Activated naive CD4-positive, alpha-beta T cell treated with anti-CD3 and anti-CD28 coated beads for 36 hours (primary cell): ENCODE measurements at places on chromosomes 2 and 18.

- no peaks in the 10 kb centered on the region for H3K36me3 ChIP-seq
- H3K4me3 ChIP-seq, result no peak overlapping the region
- H3K4me1 ChIP-seq, result peaks cover 68% of the 10 kb centered on the region
- no peaks in the 10 kb centered on the region for H3K27me3 ChIP-seq
- peak overlapping the region; percentile 83 for H3K27ac ChIP-seq
These were observed 98.0 kb downstream of the TRABD2A start for GRCh38 chr2:84782717-84783442.

- peak overlapping the region; percentile 34 for H3K4me3 ChIP-seq
- peaks cover 74% of the 10 kb centered on the region for H3K4me1 ChIP-seq
- peak overlapping the region; percentile 90 for H3K27ac ChIP-seq
- DNase-seq, result peak; percentile 90
- no peaks in the 10 kb centered on the region for H3K36me3 ChIP-seq
- no peaks in the 10 kb centered on the region for H3K27me3 ChIP-seq
These were observed 109.7 kb downstream of the B3GNT2 start for GRCh38 chr2:62305421-62306176.

- DNase-seq, result no peak
- no peaks in the 10 kb centered on the region for H3K27me3 ChIP-seq
- no peaks in the 10 kb centered on the region for H3K36me3 ChIP-seq
- H3K4me1 ChIP-seq, result peaks cover 16% of the 10 kb centered on the region
- no peak overlapping the region for H3K4me3 ChIP-seq
- H3K27ac ChIP-seq, result no peak overlapping the region
These were observed 11.4 kb downstream of the IL1F10 start for GRCh38 chr2:113079131-113079530.

GRCh38 chr18:32909798-32910561 lies 137.2 kb upstream of the KLHL14 start:
- no peak for DNase-seq
- no peak overlapping the region for H3K4me3 ChIP-seq
- H3K4me1 ChIP-seq, result no peaks in the 10 kb centered on the region
- peaks cover 2% of the 10 kb centered on the region for H3K27me3 ChIP-seq

DNA sequence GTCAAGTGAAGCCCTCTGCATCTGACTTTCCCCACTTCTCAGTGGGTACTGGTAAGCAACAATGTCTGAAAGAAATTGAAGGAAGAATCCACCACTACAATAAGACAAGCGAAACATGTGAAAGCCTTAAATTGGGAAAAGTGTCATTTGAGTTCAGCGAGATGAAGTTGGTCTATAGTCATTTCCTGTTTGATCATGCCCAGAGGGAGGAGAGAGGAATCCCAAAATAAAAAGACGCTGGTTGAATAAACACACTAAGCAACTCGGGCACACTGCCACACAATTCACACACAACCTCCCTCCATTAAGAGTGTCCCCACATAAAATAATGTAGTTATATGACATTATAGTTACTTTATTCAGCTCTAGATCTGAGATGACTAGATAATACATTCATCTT lies 166.1 kb downstream of the CBLN2 start:
- H3K36me3 ChIP-seq, result no peaks in the 10 kb centered on the region
- no peaks in the 10 kb centered on the region for H3K4me1 ChIP-seq
- no peaks in the 10 kb centered on the region for H3K27me3 ChIP-seq
- H3K27ac ChIP-seq, result no peak overlapping the region

- no peak overlapping the region for H3K27ac ChIP-seq
- DNase-seq, result no peak
- peaks cover 8% of the 10 kb centered on the region for H3K36me3 ChIP-seq
- no peak overlapping the region for H3K4me3 ChIP-seq
- peaks cover 11% of the 10 kb centered on the region for H3K4me1 ChIP-seq
These were observed 29.8 kb downstream of the ADD2 start for GRCh38 chr2:70738159-70738558.

DNA sequence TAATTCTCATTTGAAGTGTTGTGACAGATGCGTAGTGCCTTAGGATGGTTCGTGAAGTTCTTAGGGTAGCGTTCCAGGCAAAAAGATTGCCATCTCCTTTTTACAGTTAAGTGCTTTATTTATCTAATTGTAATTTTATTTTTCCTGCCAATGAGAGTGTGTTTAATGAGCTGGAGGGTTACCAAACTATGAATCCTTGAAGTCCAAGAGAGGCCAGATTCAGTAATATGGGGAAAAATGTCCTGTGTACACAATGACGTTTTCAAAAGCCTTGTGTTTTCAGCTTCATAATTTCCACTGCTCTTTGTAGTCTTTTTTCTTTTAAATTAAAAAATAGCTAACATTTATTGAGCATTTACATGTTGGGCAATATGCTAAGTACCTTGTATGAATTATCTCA lies 23.8 kb downstream of the ACYP2 start:
- DNase-seq, result no peak
- H3K4me1 ChIP-seq, result no peaks in the 10 kb centered on the region
- H3K36me3 ChIP-seq, result peaks cover 3% of the 10 kb centered on the region
- H3K27ac ChIP-seq, result no peak overlapping the region
- H3K4me3 ChIP-seq, result no peak overlapping the region

GRCh38 chr2:120700659-120701058 lies 35.0 kb upstream of the GLI2 start:
- H3K4me3 ChIP-seq, result no peak overlapping the region
- no peaks in the 10 kb centered on the region for H3K36me3 ChIP-seq
- DNase-seq, result no peak
- H3K27ac ChIP-seq, result no peak overlapping the region
- peaks cover 2% of the 10 kb centered on the region for H3K4me1 ChIP-seq
- H3K27me3 ChIP-seq, result peaks cover 18% of the 10 kb centered on the region

GRCh38 chr2:121295911-121296650 lies 11.1 kb upstream of the TFCP2L1 start:
- H3K36me3 ChIP-seq, result no peaks in the 10 kb centered on the region
- H3K27ac ChIP-seq, result no peak overlapping the region
- H3K27me3 ChIP-seq, result peaks cover 7% of the 10 kb centered on the region
- H3K4me3 ChIP-seq, result no peak overlapping the region
- H3K4me1 ChIP-seq, result no peaks in the 10 kb centered on the region

DNA sequence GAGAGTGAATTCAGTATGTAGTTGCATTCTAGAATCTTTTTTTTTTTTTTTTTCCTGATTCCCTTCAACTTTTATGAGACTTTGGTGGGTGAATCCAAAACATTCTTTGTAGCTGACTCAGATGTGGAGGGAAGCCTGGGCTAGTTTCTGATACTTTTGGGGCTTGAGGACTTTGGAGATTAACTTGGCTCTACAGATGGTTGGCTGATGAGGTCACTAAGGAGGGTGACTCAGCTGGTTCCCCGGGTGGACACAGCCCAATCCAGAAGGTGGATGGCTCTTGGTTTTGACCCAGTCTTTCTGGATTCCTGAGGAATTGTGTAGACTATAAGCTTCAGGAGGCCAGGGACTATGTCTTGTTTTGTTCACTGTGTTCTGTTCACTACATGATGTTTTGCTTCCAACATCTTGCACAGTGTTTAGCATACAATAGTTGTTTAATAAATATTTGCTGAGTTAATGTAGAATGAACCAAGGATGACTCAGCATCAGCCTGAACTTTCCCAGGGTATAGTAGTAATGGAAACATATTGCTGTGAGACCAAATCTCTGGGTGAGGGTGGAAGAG lies 30.5 kb downstream of the LAMA3 start:
- H3K27ac ChIP-seq, result no peak overlapping the region
- no peaks in the 10 kb centered on the region for H3K36me3 ChIP-seq
- no peak for DNase-seq
- no peaks in the 10 kb centered on the region for H3K4me1 ChIP-seq
- H3K4me3 ChIP-seq, result no peak overlapping the region

GRCh38 chr18:58135701-58136331 lies 91.8 kb downstream of the NEDD4L start:
- no peaks in the 10 kb centered on the region for H3K36me3 ChIP-seq
- H3K4me3 ChIP-seq, result no peak overlapping the region
- H3K4me1 ChIP-seq, result peaks cover 7% of the 10 kb centered on the region
- DNase-seq, result peak; percentile 74
- H3K27ac ChIP-seq, result no peak overlapping the region
- H3K27me3 ChIP-seq, result peaks cover 9% of the 10 kb centered on the region

GRCh38 chr18:59272891-59273758 lies at the start of gene RAX:
TSS of gene RAX (minus strand) at chr18:59273454. CDS start at chr18:59273206, 248 bp downstream.
- H3K4me1 ChIP-seq, result peaks cover 25% of the 10 kb centered on the region
- H3K4me3 ChIP-seq, result peak within 1 kb of the TSS; percentile 29
- H3K27ac ChIP-seq, result no peak within 1 kb of the TSS

GRCh38 chr2:12170121-12170520 lies 423.7 kb downstream of the LPIN1 start:
- DNase-seq, result no peak
- peaks cover 40% of the 10 kb centered on the region for H3K4me1 ChIP-seq
- no peaks in the 10 kb centered on the region for H3K36me3 ChIP-seq
- H3K27ac ChIP-seq, result no peak overlapping the region
- H3K27me3 ChIP-seq, result no peaks in the 10 kb centered on the region
- H3K4me3 ChIP-seq, result no peak overlapping the region

GRCh38 chr2:203664029-203664755 lies 42.2 kb upstream of the CD28 start:
- no peak overlapping the region for H3K27ac ChIP-seq
- no peak for DNase-seq
- no peaks in the 10 kb centered on the region for H3K36me3 ChIP-seq
- H3K27me3 ChIP-seq, result no peaks in the 10 kb centered on the region
- H3K4me1 ChIP-seq, result peaks cover 16% of the 10 kb centered on the region

GRCh38 chr2:218166791-218167190 lies at the start of gene CXCR1:
TSS of gene CXCR1 (minus strand) at chr2:218166962. CDS start at chr2:218165211, 1,751 bp downstream.
- no peak within 1 kb of the TSS for H3K4me3 ChIP-seq
- no peaks in the 10 kb centered on the region for H3K27me3 ChIP-seq
- no peak within 1 kb of the TSS for H3K27ac ChIP-seq
- H3K4me1 ChIP-seq, result peaks cover 26% of the 10 kb centered on the region
- peak; percentile 45 for DNase-seq
- no peaks in the 10 kb centered on the region for H3K36me3 ChIP-seq

- no peaks in the 10 kb centered on the region for H3K4me1 ChIP-seq
- H3K4me3 ChIP-seq, result no peak overlapping the region
- DNase-seq, result peak; percentile 7
These were observed 69.1 kb downstream of the TACR1 start for GRCh38 chr2:75130171-75130570.

- H3K36me3 ChIP-seq, result no peaks in the 10 kb centered on the region
- H3K27me3 ChIP-seq, result peaks cover 9% of the 10 kb centered on the region
- H3K4me1 ChIP-seq, result no peaks in the 10 kb centered on the region
- no peak for DNase-seq
- H3K4me3 ChIP-seq, result no peak overlapping the region
- no peak overlapping the region for H3K27ac ChIP-seq
These were observed 293.7 kb downstream of the NYAP2 start for GRCh38 chr2:225693259-225693658.

GRCh38 chr2:49770919-49771318 lies 616.6 kb upstream of the FSHR start:
- H3K4me3 ChIP-seq, result no peak overlapping the region
- DNase-seq, result peak; percentile 9
- H3K27ac ChIP-seq, result no peak overlapping the region
- no peaks in the 10 kb centered on the region for H3K4me1 ChIP-seq
- H3K36me3 ChIP-seq, result no peaks in the 10 kb centered on the region
- H3K27me3 ChIP-seq, result no peaks in the 10 kb centered on the region

DNA sequence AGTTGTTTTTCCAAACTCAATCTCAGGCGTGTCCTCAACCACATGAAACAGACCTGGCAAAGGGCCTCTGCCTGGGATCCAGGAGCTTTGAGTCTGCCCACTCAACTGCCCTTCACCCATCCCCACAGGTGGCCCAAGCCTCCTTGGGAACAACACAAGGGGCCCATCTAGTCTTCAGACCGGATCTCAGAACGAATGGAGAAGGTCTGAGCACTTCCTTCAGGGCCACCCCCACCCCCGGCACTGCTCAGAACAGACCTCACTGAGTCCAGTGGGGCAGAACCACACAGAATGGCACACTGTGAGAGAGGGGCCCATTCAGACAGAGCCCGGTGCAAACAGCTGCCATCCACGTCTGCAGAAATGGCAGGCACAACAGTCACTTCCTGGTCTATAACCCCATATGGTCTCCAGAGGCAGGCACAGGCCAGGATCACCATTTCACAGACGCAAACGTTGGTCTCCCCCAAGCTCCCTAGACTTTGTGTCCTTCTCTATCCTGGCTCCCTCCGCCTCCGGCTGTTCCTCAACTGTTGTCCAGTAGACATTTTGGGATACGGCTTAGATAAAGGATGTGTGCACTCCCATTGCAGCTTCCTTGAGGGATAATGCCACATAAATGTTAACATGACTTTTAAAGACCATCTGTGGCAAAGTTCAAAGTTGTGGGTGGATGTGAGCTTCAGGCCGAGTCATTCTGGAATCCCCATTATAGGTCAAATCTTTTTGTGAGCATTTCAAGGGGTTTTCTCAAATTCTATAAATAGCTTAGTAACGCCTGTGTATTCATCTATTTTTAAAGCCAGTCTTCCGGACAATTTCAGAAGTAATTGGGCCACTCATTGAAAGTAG lies 149.7 kb downstream of the SMAD7 start:
- peak; percentile 37 for DNase-seq
- no peaks in the 10 kb centered on the region for H3K27me3 ChIP-seq
- H3K36me3 ChIP-seq, result no peaks in the 10 kb centered on the region
- H3K4me1 ChIP-seq, result peaks cover 45% of the 10 kb centered on the region

GRCh38 chr2:36477746-36478145 lies 120.2 kb downstream of the FEZ2 start:
- no peak for DNase-seq
- H3K4me3 ChIP-seq, result no peak overlapping the region
- no peaks in the 10 kb centered on the region for H3K27me3 ChIP-seq
- no peak overlapping the region for H3K27ac ChIP-seq
- no peaks in the 10 kb centered on the region for H3K4me1 ChIP-seq

GRCh38 chr2:233700028-233700635 lies 7.4 kb downstream of the UGT1A6 start:
- H3K4me3 ChIP-seq, result no peak overlapping the region
- H3K36me3 ChIP-seq, result no peaks in the 10 kb centered on the region
- no peak for DNase-seq

- DNase-seq, result peak; percentile 7
- H3K4me1 ChIP-seq, result peaks cover 38% of the 10 kb centered on the region
- no peak overlapping the region for H3K27ac ChIP-seq
- H3K4me3 ChIP-seq, result peak overlapping the region; percentile 43
- H3K36me3 ChIP-seq, result no peaks in the 10 kb centered on the region
- H3K27me3 ChIP-seq, result peaks cover 69% of the 10 kb centered on the region
These were observed 667 bp downstream of the SP9 start for GRCh38 chr2:174335254-174335987.

- H3K36me3 ChIP-seq, result no peaks in the 10 kb centered on the region
- no peaks in the 10 kb centered on the region for H3K27me3 ChIP-seq
- DNase-seq, result no peak
- H3K4me1 ChIP-seq, result no peaks in the 10 kb centered on the region
These were observed 40.6 kb upstream of the CCNYL1 start for GRCh38 chr2:207670887-207671286.

DNA sequence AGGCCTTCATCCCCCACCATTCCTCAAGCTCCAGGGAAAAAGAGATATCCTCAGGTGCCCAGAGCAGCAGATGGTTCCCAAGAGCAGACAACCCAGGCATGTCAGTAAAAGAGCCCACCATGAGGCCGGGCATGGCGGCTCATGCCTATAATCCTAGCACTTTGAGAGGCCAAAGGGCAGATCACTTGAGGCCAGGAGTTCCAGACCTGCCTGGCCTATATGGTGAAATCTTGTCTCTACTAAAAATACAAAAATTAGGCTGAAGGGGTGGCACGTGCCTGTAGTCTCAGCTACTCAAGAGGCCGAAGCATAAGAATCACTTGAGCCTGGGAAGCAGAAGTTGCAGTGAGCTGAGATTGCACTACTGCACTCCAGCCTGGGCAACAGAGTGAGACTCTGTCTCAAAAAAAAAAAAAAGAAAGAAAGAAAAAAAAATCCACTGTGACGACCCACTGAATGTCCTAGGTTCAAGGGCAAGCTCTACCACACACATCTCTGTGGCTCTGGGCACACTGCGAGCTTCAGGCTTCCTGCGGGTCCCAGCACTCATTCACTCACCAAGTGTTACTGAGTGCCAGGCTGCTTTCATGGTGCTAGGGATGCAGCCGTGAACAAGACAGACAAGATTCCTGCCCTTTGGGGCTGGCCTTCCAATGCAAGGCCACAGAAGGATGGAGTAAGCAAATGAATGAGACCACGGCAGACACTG lies 6.5 kb upstream of the DUSP2 start:
- H3K27me3 ChIP-seq, result no peaks in the 10 kb centered on the region
- H3K4me1 ChIP-seq, result peaks cover 90% of the 10 kb centered on the region
- peaks cover 3% of the 10 kb centered on the region for H3K36me3 ChIP-seq
